Endothelial cell of umbilical vein (primary cell): ENCODE measurements at places on chromosomes 13 and 19.
A peak's percentile ranks its signal among the peaks of the same experiment; 100 is the strongest.

DNA sequence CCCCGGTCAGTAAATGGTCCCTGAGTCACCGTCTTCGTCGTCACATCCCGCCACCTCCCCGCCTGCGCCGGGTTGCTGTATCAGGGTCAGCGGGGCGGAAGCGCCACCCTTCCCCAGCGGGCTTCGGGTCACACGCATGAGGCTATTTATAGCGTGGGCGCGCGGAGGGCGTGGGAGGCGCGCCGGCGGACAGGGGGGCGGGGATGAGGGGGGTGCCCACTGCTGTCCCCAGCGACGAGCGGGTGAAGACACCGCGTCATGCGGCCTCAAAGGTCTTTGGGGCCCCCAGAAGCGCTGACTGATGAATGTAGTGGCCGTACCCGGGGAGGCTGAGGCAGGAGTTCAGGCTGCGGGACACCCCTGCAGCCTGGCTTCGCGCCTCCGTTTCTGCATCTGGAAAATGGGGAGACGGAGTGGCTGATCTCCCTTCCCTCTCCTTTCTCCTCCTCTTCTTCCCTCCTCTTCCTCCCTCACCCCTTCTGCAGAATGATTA, 7.9 kb downstream of the UNC13A start:
- no peaks in the 10 kb centered on the region for H3K36me3 ChIP-seq
- no peak overlapping the region for H3K27ac ChIP-seq
- H3K27me3 ChIP-seq = peaks cover 4% of the 10 kb centered on the region
- no peak overlapping the region for H3K4me3 ChIP-seq

GRCh38 chr13:72205773-72206172, 338.8 kb upstream of the DACH1 start:
- no peak for DNase-seq
- H3K4me1 ChIP-seq = no peaks in the 10 kb centered on the region
- no peaks in the 10 kb centered on the region for H3K36me3 ChIP-seq
- H3K4me3 ChIP-seq = no peak overlapping the region
- H3K27me3 ChIP-seq = no peaks in the 10 kb centered on the region

DNA sequence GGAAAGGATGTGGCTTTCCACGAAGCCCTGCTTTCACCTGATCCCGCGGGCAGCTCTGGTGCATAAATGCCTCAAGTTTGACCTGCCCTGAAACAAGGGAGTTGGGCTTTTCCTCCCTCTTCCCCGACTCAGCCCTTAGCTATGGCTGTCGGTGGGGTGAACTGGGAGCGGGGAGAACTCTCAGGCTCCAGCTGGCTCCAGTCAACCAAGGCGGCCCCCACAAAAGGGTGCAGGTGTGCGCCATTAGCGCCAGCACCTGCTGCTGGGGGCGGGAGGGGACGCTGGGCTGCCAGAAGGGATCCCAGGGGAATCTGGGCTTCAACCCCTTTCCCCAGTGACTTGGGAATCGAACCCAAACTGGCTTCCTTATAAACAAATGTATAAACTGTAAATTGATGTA, 7.1 kb upstream of the DHRS12 start:
- no peak overlapping the region for H3K4me3 ChIP-seq
- DNase-seq = no peak
- peaks cover 5% of the 10 kb centered on the region for H3K27me3 ChIP-seq
- no peaks in the 10 kb centered on the region for H3K36me3 ChIP-seq

- H3K4me1 ChIP-seq = no peaks in the 10 kb centered on the region
- no peaks in the 10 kb centered on the region for H3K27me3 ChIP-seq
- H3K36me3 ChIP-seq = no peaks in the 10 kb centered on the region
- no peak for DNase-seq
- no peak overlapping the region for H3K4me3 ChIP-seq
Measured at GRCh38 chr13:77720988-77721387, 23.5 kb downstream of the SLAIN1 start.

GRCh38 chr19:30774252-30774766, 402.1 kb downstream of the ZNF536 start:
- no peaks in the 10 kb centered on the region for H3K4me1 ChIP-seq
- no peak overlapping the region for H3K4me3 ChIP-seq
- DNase-seq = no peak
- no peaks in the 10 kb centered on the region for H3K36me3 ChIP-seq
- H3K27ac ChIP-seq = no peak overlapping the region
- H3K27me3 ChIP-seq = no peaks in the 10 kb centered on the region

GRCh38 chr19:6119031-6119430, 8.7 kb upstream of the RFX2 start:
- H3K27me3 ChIP-seq = peaks cover 6% of the 10 kb centered on the region
- H3K36me3 ChIP-seq = no peaks in the 10 kb centered on the region
- H3K4me1 ChIP-seq = no peaks in the 10 kb centered on the region
- no peak overlapping the region for H3K27ac ChIP-seq

DNA sequence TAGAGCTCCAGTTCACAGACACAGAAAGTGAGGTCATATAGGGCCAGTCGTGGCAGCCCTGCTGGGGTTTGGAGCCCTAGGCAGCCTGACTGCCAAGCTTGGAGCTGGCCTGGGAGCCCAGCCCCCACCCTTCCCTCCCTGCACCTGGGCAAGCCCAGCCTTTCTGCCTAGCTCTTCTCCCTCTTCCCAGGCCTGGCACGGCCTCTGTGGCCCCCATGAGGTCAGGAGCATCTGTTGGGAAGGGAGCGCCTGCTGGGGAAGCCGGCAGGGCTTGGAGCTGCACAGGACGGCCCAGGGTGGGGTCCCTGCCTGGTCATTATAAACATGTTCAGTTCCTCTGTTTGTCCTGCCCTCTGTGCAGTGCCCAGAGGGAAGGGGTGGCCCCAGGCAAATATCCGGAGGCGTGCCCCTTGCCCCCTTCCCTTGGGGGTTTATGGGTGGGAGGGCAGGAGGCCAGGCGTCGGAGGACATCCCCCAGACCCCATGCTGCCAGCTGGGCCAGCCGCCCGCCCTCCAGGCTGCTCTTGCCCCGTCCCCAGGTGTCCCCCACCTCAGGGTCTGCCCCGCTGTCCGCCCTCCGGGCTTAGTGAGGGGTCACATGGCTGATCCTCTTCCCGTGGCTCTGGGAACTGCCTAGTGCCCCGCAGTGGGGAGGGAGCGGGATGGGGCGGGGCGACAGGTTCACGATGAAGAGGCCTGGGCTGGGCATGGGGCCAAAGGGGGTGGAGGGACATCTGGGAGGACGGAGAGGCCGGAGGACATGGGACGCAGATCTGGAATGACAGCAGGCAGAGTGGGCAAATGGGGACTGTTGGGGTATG, 30.0 kb upstream of the NCCRP1 start:
- no peak for DNase-seq
- H3K36me3 ChIP-seq = no peaks in the 10 kb centered on the region
- H3K4me1 ChIP-seq = no peaks in the 10 kb centered on the region
- no peaks in the 10 kb centered on the region for H3K27me3 ChIP-seq
- no peak overlapping the region for H3K27ac ChIP-seq

- H3K36me3 ChIP-seq = peaks cover 2% of the 10 kb centered on the region
- H3K4me1 ChIP-seq = peaks cover 47% of the 10 kb centered on the region
- no peak overlapping the region for H3K27ac ChIP-seq
- no peak for DNase-seq
Measured at GRCh38 chr19:13095393-13095784, 7.3 kb downstream of the LYL1 start.

GRCh38 chr13:94705081-94706030, 7.0 kb downstream of the SOX21 start:
- no peaks in the 10 kb centered on the region for H3K36me3 ChIP-seq
- no peaks in the 10 kb centered on the region for H3K4me1 ChIP-seq
- H3K27ac ChIP-seq = no peak overlapping the region
- no peak for DNase-seq
- no peak overlapping the region for H3K4me3 ChIP-seq

DNA sequence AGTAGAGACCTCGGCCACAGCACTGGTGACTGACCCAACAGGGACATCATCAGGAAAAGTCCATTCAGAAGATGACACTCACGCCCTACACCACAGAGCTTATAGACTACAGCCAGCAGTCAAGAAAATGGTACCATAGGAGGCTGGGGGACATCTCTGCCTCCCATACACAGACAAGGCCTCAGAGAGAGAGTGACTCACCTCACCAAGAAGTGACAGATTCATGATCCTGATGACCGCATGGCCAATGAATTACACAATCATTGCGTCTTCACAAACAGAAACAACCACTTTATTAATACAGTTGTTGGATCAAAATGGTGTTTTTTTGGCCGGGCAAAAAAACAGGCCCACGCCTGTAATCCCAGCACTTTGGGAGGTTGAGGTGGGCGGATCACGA, 260.8 kb upstream of the TSHZ3 start:
- no peak for DNase-seq
- H3K36me3 ChIP-seq = no peaks in the 10 kb centered on the region
- no peak overlapping the region for H3K27ac ChIP-seq
- H3K4me1 ChIP-seq = no peaks in the 10 kb centered on the region
- no peak overlapping the region for H3K4me3 ChIP-seq

DNA sequence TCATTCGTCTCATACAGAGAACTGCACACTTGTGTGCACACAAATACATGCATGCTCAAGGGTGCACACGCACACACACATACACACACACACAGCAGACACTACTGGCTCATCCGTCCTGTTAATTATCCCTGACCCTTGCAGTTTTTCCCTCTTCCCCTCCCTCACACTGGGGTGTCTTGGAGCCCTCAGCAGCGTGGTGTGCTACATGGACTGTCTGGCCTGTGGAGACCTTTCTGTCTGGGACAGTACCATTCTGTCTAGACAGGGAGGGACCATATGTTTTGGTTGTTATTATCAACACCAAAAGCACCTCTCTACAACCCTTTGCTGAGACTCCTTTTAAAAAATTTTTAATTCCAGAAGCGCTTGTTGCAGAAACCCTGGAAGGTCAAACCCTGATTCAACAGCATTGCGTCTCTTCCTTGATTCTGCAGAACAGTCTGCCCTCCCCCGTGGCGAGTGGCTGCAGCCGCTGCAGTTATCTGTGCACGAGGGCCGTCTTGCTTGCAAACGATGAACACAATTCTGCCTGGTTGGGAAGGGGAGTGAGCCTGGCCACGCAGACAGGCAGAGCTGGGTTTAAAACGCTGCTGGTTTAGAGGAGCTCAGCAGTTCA, 374.0 kb downstream of the IRS2 start:
- no peak overlapping the region for H3K4me3 ChIP-seq
- H3K27me3 ChIP-seq = no peaks in the 10 kb centered on the region
- H3K27ac ChIP-seq = no peak overlapping the region
- H3K4me1 ChIP-seq = no peaks in the 10 kb centered on the region
- no peaks in the 10 kb centered on the region for H3K36me3 ChIP-seq

DNA sequence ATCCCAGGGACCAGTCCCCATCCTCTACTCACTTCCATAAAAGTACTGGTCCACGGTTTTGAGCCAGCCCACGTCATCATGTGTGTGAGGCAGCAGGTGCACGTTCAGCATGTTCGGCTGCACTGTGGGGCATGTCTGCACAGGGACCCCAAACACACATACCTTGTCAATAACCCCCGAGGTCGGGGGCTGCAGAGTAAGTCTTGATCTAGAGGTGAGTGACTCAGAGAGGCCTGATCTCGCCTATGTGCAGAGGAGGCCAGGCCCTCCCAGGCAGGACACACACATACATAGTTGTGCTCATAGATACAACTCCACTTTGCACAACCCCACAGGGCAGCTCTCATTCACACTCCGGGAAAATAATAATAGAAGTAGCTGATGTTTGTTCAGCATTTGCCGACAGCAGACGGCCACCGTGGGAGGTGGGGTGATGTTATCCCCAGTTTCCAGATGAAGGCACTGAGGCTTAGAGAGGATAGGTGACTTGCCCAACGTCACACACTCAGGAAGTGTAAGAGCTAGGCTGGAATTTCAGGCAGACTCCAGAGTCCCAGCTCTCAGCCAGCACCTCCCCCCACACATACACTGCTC, 774 bp downstream of the MAN2B1 start:
- no peak overlapping the region for H3K27ac ChIP-seq
- no peak for DNase-seq
- peak overlapping the region; percentile 60 for H3K4me3 ChIP-seq
- no peaks in the 10 kb centered on the region for H3K27me3 ChIP-seq
- H3K4me1 ChIP-seq = peaks cover 20% of the 10 kb centered on the region
- no peaks in the 10 kb centered on the region for H3K36me3 ChIP-seq

DNA sequence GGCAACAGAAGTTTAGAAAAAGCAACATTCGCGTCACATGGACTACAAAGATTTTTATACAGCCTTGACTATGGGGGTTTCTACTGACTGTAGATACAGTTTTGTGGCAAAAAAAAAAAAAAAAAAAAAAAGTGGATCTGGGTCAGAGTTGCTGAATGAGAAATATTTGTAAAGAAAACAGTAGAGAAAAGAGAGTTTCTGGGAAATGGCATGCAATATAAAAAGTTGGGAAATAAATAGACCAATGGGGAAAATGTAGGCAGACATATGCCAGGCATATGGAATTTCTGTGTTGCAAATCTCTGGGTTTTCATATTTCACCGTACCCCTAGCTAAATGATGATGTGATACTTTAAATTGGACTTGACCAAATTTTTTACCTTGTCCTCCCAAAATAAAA, 315.3 kb downstream of the EFNB2 start:
- H3K27me3 ChIP-seq = no peaks in the 10 kb centered on the region
- no peak for DNase-seq
- H3K27ac ChIP-seq = no peak overlapping the region
- no peaks in the 10 kb centered on the region for H3K4me1 ChIP-seq

GRCh38 chr19:51333836-51334460, 8.0 kb downstream of the VSIG10L start:
- H3K27ac ChIP-seq = no peak overlapping the region
- no peak overlapping the region for H3K4me3 ChIP-seq
- H3K36me3 ChIP-seq = no peaks in the 10 kb centered on the region
- no peaks in the 10 kb centered on the region for H3K4me1 ChIP-seq

DNA sequence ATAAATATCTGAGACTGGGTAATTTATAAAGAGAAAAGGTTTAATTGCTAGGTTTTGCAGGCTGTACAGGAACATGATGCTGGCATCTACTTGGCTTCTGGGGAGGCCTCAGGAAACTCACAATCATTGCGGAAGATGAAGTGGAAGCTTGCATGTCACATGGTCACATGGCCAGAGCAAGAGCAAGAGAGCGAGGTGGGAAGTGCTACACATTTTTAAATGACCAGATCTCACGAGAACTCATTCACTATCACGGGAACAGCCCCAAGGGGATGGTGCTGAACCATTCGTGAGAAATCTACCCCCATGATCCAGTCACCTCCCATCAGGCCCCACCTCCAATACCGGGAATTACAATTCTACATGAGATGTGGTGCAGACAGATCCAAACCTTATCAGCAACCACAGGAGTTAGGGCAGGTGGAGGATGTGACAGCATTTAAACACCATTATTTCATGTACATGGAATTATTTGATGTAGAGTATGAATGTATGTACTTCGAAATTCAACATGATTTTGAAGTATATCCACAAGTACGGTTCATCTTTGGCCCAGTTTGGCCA, 10.5 kb upstream of the CLDN10 start:
- no peak overlapping the region for H3K4me3 ChIP-seq
- H3K36me3 ChIP-seq = no peaks in the 10 kb centered on the region
- no peak for DNase-seq
- no peak overlapping the region for H3K27ac ChIP-seq
- no peaks in the 10 kb centered on the region for H3K27me3 ChIP-seq

GRCh38 chr19:14118165-14119051, 846 bp upstream of the PRKACA start:
- no peaks in the 10 kb centered on the region for H3K27me3 ChIP-seq
- peak; percentile 62 for DNase-seq
- peaks cover 18% of the 10 kb centered on the region for H3K4me1 ChIP-seq
- H3K4me3 ChIP-seq = peak overlapping the region; percentile 39
- peak overlapping the region; percentile 94 for H3K27ac ChIP-seq
- H3K36me3 ChIP-seq = no peaks in the 10 kb centered on the region
